ENCODE measurements at places on chromosomes 6 and 20. TPM values are rescaled to one million over a fixed set of nuclear protein-coding genes. Genes with fewer than 3 reads are reported as not detected.

Gene C20orf202
- total RNA-seq = not detected

Gene LPA
- not detected for total RNA-seq

Gene RSPO3
- not detected for total RNA-seq

Gene C2
- not detected for total RNA-seq

Gene ARG1
- total RNA-seq = not detected

Gene TNFRSF6B
- 3.4 TPM for total RNA-seq

Gene TSPYL1
- total RNA-seq = 80.4 TPM

Gene APOBEC2
- not detected for total RNA-seq

Gene PLCB1
- 0.43 TPM for total RNA-seq

Gene DCDC2
- 0.62 TPM for total RNA-seq

Gene DOK5
- not detected for total RNA-seq

Gene CALHM6
- not detected for total RNA-seq

Gene SLC22A3
- 0.10 TPM for total RNA-seq

Gene DZANK1
- 1.7 TPM for total RNA-seq

Gene LY6G6D
- not detected for total RNA-seq

All from A172 (cell line).